ENCODE measurements at places on chromosomes 12 and 14.

- DNase-seq, result no peak
Observed at GRCh38 chr12:124802361-124802760, 61.3 kb downstream of the SCARB1 start.

DNA sequence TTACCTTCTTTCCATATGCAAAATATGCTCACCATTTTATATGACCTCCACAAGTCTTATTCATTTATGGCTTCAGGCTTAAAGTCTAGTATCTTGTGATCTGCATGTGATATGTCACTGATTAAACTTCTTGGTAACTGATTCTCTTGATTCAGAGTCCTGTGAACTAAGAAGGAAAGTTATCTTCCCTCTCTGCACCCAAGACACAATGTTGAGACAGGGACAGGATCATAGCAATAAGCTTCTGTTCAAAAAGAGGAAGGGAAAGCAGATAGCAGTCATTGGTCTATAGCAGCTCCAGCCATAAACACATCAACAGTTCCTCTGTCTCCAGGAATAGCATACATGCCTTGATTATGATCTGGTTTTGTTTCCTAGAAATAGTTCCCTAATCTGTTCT lies 103.1 kb downstream of the UNC79 start:
- DNase-seq, result peak; percentile 35

DNA sequence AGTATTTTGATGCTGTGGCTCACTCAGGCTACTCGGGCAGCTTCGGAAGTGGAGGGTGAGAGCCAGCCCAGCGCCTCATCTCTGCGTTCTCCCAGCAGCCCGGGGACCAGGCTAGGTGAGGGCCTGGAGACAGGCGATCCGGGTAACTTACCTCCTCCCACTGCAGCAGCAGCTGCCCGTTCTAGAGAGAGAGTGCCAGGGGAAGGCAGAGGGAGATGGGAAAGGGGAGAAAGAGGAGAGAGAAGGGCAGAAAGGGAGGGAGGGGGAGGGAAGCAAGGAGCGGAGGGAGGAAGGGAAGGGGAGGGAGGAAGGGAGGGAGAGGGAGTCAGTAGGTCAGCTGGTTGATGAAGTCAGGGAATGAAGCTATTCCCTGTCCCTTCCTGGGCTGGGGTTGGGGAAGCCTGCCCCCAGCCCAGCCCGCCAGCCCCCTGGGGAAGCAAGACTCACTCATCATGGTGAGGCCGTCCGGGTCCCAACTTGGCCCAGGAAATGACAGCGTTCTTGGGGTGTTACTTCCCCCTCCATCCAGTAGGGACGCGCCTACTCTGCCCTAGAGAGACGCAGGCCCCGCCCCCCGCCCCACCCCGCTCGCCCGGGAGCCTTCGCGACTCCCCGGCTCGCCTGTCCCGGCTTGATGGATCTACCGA lies at the start of gene IFI27L2:
IFI27L2 (minus strand) TSS at position 494 of the 647 bp plus-strand sequence; CDS start at position 454, 40 bp downstream.
- DNase-seq, result peak; percentile 52

- DNase-seq, result no peak
Observed at GRCh38 chr12:76726626-76727025, 37.3 kb upstream of the ZDHHC17 start.

GRCh38 chr12:24617471-24617870 lies 331.4 kb downstream of the BCAT1 start:
- DNase-seq, result no peak

DNA sequence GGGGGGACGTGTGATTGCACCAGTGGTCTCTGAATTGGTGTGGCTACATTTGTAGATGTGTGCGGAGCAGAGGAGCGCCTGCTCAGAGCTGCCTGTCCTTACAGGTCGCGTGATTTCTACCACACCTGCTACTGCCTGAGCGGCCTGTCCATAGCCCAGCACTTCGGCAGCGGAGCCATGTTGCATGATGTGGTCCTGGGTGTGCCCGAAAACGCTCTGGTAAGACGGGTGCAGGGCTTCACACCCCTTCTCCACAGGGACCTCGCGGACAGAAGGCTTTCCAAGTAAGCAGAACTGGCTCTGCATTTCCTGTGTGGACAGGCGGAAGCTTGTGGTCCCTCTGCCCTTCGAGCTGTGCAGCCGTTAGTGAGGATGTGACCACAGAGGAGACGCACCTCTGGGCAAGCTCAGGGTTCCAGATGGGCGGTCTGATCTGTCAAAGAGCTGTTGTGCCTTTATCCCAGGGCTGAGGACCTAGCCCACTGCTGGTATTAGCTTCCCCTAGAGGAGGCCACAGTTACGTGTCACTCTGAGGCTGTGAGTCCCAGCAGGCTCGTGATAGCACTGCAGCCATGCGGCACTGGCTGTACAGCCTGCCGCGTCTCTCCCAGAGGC lies 47.7 kb downstream of the MAX start:
- no peak for DNase-seq

DNA sequence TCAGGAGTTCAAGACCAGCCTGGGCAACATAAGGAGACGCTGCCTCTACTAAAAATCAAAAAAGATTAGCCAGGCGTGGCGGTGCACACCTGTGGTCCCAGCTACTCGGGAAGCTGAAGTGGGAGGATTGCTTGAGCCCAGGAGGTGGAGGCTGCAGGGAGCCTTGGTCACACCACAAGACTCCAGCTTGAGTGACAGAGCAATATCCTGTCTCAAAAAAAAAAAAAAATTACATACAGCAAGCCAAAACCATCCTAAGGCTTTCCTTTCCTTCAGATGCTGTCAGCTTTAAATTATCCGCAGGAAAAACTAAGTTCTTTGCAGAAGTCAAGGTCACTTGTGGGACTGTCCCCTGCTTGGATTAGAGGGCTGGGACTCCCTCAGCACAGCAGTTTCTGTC lies 1.3 kb downstream of the CS start:
- no peak for DNase-seq

DNA sequence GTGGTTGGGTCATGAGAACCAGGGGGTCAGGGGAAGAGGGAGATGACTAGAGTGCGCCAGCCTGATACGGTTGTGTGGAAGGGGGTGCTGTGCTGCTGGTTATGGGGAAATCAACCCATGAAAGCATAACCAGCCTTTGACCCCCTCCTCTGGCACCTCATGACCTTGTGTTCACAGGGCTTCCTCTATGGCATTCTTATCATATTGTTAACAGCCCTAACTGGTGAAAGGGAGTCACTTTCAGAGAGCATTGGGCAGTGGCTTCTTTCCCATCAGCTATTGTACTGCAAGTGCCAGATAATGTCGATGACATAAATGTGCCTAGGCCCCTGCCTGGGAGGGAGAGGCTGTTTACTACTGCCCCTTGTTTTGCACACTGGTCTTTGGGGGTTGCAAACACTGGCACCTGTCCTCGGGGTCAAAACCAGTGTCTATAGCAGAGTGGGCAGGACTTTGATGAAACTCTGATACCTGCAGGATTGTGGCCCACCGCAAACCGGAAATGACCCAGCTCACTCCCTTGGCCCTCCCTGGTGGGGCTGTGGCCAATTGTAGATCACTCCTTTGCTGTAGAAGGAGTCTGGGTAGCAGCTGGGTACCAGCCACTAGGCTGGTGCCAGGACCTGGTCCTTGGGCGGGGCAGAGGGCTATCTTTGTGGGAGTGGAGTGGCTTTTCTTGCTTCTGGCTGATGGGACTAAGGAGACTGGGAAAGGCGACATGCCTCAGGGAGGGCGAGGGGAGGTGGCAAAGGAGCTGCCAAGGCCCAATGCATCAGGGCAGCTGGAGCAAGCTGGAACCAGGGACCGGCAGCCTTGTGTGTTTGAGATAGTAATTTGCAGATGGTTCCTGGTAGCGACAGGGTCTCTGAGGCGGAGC lies 634 bp upstream of the TMEM63C start:
- no peak for DNase-seq

DNA sequence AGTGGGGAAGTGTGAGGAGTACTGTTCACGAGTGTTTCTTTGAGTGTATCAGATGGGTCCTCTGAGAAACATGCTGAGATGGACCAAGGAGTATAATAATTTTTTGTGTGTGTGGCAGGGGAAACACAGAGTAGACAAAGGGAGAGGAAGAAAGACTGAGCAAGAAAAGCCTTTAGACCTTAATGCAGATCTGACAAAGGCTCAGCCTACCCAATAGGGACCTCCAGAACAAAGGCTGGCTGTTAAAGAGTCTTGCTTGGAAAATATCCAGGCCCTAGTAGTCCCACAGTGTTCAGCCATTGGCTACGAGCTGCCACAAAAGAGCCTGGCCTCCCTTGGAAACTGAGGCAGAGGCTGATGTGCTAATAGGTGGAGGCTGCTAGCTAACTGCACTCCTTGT lies 13.5 kb downstream of the COQ5 start:
- no peak for DNase-seq

- DNase-seq, result no peak
Observed at GRCh38 chr12:9742661-9743060, 9.8 kb upstream of the CLECL1 start.

GRCh38 chr12:109435428-109436187 lies 41.5 kb downstream of the KCTD10 start:
- DNase-seq, result no peak

DNA sequence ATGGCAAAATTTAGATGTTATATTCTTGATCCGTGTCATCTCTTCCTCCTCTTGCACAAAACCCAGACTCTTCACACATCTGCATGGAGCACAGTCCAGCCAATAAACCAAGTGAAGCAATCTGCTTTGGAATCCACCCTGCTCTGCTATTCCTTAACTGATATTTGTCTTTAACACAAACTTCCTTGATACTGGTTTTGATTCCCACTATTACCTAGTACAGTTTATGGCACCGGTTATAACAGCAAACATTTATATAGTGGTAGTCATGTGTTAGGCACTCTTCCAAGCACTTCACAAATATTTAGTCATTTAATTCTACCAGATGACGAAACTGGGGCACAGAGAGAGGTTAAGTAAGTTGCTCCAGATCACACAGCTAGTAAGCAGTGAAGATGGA lies 12.5 kb downstream of the STYK1 start:
- DNase-seq, result no peak

GRCh38 chr12:47527816-47528215 lies 178.0 kb downstream of the RPAP3 start:
- no peak for DNase-seq

GRCh38 chr12:15289192-15289591 lies 33.1 kb upstream of the PTPRO start:
- DNase-seq, result no peak

GRCh38 chr14:80602946-80603345 lies 338.6 kb downstream of the CEP128 start:
- no peak for DNase-seq

GRCh38 chr12:124484526-124484953 lies 82.9 kb downstream of the NCOR2 start:
- no peak for DNase-seq

- DNase-seq, result no peak
Observed at GRCh38 chr14:64012003-64012402, 159.2 kb downstream of the SYNE2 start.

DNA sequence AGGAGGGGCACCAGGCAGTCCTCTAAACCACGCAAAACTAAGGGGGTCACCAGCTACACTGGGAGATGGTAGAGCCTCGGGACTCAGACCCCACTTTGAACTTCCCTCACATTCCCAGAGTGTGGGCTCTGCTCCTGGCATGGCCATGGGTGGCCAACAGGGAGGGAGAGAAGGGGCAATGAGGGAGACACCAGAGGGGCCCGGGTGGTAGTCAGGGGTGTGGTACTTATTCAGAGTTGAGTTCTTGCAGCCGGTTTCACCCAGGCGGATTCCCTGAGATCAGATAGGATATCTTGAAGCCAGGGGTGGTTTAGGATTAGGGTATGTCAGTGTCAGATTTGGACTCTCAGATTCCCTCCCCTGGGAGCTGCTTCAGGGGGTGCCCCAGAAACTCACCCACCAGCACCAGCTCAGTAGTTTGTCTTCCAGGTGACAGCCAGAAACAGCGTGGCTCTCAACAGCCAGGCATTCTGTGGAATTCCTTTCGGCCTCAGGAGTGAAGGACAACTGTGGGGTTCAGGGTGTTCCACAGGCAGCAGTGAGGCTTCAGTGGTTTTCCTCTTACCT lies 56.0 kb downstream of the ELK3 start:
- DNase-seq, result no peak

GRCh38 chr12:79033788-79034187 lies 169.2 kb downstream of the SYT1 start:
- DNase-seq, result no peak

DNA sequence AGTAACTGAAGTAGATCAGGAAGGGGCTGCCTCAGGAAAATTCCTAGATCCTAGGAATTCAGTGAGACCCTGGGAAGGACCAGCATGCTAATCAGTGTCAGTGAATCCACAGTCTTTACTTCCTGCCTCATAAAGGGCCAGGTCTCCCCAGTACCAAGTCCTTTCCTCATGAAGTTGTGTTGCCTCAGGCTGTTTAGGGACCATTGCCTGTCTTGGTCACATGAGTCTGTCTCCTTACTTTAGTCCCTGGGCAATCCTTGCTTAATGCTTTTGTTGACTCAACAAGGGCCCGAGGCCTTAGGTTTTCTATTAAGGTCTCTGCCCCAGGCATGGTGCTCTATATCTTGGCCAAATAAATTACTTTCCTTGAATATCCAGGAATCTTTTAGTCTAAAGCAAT lies 16.1 kb upstream of the ATF1 start:
- no peak for DNase-seq

- no peak for DNase-seq
Observed at GRCh38 chr14:102924632-102925588, 2.4 kb downstream of the AMN start.

GRCh38 chr12:97162173-97162572 lies 255.1 kb downstream of the NEDD1 start:
- DNase-seq, result no peak

DNA sequence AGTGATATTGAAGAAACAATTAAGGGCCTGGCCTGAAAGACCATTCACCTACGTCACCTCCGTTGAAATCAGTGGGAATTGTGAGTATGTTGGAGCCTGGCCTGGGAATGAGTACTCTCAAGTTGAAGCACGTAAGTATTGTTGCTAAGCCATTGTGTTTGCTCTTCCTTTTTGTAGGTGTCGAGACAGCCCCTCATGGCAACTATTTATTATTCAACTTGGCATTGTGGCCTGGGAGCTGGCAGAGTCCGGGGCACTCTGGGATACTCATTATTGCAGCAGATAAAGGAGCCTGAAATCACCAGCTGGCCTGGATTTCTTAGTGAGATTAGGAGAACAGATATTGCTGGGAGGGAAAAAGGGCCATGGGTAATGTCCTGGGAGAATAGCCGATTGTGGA lies 147.4 kb downstream of the C12orf75 start:
- DNase-seq, result no peak

DNA sequence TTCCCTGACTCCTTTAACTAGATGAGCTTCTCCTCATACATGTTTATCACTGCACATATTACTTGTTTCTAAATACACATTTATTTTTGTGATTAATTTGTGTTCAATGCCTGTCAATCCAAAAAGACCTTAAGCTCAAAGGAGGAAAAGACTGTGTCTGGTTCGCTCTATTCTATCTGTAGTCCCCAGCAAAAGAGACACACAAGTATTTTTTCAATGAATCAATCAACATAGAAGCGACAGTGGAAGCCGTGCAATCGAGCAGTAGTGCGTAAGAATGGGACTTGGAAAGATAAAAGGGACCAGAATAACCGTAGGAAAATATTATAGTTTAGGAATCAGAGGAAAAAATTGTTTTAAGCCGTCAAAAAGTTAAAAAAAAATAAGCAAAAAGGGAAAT lies 951 bp downstream of the WDHD1 start:
- no peak for DNase-seq
